ENCODE measurements at places on chromosomes 7 and 10.

- DNase-seq: no peak
Observed at GRCh38 chr10:23514321-23514720, 75.4 kb downstream of the OTUD1 start.

DNA sequence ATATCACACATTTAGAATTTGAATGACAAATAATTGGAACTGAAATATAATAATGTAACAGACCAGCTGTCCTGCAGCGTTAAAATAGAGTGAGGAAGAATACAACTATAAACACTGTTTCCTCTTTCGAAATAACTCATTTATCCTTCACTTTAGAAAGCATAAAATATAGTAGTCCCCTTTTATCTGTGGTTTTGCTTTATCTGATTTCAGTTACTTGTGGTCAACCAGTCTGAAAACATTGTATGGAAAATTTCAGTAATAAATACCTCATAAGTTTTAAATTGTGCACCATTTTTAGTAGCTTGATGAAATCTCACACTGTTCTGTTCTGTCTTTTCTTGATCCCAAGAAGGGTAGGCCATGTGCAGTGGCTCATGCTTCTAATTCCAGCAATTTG is 31.7 kb downstream of the POLR1F start:
- no peak for DNase-seq

DNA sequence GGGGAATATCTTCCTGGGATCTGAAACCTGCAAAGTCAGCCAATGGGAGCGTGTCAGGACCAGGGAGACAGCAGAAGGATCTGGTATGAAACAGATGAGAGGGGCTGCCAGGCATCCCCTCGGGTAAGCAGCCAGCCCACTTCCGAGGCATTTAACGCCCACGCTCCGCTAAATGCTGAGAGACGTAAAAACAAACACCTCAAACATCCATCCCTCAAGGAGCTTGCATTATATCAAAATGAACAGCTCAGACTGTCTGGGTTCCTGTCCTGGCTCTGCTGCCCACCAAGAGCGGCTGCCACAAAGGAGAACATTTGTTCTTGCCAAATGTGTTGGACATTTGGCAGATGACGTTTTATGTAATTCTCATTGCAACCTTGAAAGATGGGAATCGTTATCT is 7.0 kb upstream of the SERPINE1 start:
- DNase-seq: no peak

GRCh38 chr7:134454277-134454676 is 4.6 kb downstream of the AKR1B1 start:
- DNase-seq: no peak

DNA sequence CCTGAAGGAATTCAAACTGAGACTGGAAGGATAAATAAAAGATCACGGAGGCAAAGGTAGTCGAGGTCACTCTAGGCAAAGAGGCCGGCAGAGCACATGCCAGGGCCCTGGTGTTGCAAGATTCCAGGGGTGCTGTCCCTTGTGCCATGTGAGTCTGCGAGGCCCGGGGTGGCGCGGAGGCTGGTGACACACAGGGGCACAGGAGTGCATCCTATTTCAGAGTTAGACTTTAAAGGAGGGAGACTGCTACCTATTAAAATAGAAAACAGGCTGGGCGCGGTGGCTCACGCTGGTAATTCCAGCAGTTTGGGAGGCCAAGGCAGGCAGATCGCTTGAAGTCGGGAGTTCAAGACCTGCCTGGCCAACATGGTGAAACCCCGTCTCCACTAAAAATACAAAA is 12.6 kb downstream of the BEND7 start:
- no peak for DNase-seq

GRCh38 chr7:65503434-65504152 is 129.9 kb downstream of the ZNF92 start:
- no peak for DNase-seq

DNA sequence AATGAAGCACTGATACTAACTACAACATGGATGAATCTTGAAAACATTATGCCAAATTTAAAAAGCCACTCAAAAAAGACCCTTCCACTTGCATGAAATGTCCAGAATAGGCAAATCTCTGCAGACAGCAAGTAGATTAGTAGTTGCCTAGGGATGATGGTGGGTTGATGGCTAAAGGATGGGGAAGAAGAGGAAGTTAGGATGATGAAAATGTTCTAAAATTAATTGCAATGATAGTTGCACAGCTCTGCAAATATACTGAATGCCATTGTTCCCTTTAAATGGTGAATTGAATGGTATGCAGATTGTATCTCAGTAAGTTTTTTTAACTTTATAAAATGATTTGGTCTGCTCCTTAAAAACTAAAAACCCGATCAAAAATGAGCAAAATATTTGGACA is 7.3 kb upstream of the LIPA start:
- no peak for DNase-seq

GRCh38 chr7:33841705-33842129 is 63.6 kb upstream of the BMPER start:
- DNase-seq: peak; percentile 9

DNA sequence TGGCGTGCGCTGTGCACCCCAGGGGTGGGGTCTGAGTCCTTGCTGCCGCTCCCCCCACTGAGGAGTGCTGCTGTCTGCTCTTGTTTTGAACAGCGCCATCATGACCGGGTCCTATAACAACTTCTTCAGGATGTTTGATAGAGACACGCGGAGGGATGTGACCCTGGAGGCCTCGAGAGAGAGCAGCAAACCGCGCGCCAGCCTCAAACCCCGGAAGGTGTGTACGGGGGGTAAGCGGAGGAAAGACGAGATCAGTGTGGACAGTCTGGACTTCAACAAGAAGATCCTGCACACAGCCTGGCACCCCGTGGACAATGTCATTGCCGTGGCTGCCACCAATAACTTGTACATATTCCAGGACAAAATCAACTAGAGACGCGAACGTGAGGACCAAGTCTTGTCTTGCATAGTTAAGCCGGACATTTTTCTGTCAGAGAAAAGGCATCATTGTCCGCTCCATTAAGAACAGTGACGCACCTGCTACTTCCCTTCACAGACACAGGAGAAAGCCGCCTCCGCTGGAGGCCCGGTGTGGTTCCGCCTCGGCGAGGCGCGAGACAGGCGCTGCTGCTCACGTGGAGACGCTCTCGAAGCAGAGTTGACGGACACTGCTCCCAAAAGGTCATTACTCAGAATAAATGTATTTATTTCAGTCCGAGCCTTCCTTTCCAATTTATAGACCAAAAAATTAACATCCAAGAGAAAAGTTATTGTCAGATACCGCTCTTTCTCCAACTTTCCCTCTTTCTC is 26.0 kb downstream of the BNIP3 start:
- DNase-seq: no peak

DNA sequence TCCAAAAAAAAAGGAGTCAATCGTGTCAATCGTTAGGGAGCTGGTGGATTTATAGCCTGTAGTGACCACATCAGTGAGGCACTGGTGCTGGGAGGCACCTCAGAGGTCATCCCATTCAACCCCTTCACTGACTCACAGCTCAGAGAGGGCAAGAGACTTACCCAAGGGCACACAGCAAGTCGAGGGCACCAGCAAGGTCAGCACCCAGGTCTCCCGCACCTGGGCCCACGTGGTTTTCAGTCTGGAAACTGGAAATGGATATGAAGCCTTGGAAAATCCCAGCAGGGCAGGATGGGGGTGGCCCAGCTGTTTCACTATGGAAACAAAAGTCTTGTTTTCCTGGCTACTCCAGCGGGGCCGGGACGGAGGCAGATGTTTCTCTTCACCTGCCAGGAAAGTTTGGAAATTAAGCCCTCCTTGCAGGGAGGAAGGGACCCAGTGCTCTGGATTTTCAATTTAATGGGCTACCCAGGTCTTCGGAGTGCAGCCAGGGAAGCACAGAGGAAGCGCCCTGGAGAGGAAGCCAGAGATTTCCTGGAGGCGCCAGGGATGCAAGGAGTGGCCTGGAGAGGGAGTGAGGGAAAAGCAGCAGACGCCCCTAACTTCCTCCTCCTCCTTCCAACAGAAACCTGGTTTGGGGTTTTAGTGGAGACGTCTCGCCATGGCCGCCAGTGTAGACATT is 157.2 kb upstream of the TNRC18 start:
- no peak for DNase-seq

GRCh38 chr10:102643336-102644065 is 778 bp upstream of the TRIM8 start:
- DNase-seq: peak; percentile 80

- DNase-seq: no peak
Observed at GRCh38 chr7:100401811-100402210, 26.7 kb downstream of the ZCWPW1 start.

- DNase-seq: no peak
Observed at GRCh38 chr10:4820804-4821401, 5.1 kb upstream of the AKR1E2 start.

- DNase-seq: no peak
Observed at GRCh38 chr7:34973400-34973760, 63.9 kb downstream of the DPY19L1 start.

- peak; percentile 96 for DNase-seq
Observed at GRCh38 chr10:78972947-78973900, 95.5 kb upstream of the ZMIZ1 start.

- no peak for DNase-seq
Observed at GRCh38 chr10:79051766-79052165, 17.0 kb upstream of the ZMIZ1 start.

DNA sequence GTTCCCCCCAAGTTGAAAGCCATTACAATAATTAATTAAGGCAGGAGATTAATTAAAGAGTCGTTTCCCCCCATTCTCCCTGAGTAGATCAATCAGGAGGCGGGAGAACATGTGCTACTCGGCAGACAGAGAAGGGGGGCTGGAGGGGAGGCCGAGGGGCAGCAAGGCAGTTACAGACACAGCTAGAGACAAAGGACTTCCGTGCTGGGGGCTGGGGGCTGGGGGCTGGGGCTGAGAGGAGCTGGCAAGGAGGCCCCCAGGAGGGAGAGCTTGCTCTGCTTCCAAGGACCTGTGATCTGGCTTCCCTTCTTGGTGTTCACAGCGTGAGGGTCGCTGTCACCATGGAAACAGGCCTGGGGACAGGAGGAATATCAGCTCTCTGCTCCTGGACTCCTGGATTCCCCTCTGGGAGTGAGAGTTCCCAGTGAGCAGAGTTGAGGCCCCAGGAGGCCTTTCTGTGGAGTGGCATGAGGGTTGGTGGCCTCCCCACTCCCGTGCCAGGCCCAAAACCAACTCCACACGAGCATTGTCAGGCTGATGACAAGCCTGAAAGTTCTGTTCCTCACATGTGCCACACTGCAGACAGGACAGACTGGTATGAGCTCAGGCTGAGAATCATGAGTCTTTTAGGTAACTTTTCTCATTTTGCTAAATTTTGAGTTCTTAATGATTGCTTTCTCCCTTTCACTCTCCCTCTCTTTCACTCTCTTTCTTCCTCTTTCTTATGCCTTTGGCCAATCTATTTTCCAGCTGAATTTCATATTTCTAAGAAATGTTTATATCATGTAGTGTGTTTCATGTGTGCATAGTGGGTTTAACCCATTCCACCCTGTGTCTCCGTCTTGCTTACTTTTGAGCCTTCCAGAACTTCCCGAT is 16.4 kb downstream of the FAM241B start:
- DNase-seq: no peak

Measured in NCI-H146 (cell line).